ENCODE measurements at places on chromosomes 11 and 22.

- no peaks in the 10 kb centered on the region for H3K36me3 ChIP-seq
- H3K4me1 ChIP-seq: no peaks in the 10 kb centered on the region
- peak overlapping the region; percentile 92 for H3K4me3 ChIP-seq
- peak overlapping the region; percentile 81 for H3K27ac ChIP-seq
- DNase-seq: no peak
These were observed 8.2 kb downstream of the CBX7 start for GRCh38 chr22:39144101-39144767.

GRCh38 chr11:93736129-93736528 is 5.2 kb downstream of the TAF1D start:
- DNase-seq: no peak
- H3K4me1 ChIP-seq: peaks cover 10% of the 10 kb centered on the region
- H3K4me3 ChIP-seq: no peak overlapping the region
- H3K27ac ChIP-seq: no peak overlapping the region
- H3K36me3 ChIP-seq: peaks cover 31% of the 10 kb centered on the region

- H3K27ac ChIP-seq: no peak overlapping the region
- no peak overlapping the region for H3K4me3 ChIP-seq
- H3K36me3 ChIP-seq: no peaks in the 10 kb centered on the region
- H3K27me3 ChIP-seq: no peaks in the 10 kb centered on the region
- H3K4me1 ChIP-seq: no peaks in the 10 kb centered on the region
These were observed 74.2 kb downstream of the FBLN1 start for GRCh38 chr22:45576730-45577464.

DNA sequence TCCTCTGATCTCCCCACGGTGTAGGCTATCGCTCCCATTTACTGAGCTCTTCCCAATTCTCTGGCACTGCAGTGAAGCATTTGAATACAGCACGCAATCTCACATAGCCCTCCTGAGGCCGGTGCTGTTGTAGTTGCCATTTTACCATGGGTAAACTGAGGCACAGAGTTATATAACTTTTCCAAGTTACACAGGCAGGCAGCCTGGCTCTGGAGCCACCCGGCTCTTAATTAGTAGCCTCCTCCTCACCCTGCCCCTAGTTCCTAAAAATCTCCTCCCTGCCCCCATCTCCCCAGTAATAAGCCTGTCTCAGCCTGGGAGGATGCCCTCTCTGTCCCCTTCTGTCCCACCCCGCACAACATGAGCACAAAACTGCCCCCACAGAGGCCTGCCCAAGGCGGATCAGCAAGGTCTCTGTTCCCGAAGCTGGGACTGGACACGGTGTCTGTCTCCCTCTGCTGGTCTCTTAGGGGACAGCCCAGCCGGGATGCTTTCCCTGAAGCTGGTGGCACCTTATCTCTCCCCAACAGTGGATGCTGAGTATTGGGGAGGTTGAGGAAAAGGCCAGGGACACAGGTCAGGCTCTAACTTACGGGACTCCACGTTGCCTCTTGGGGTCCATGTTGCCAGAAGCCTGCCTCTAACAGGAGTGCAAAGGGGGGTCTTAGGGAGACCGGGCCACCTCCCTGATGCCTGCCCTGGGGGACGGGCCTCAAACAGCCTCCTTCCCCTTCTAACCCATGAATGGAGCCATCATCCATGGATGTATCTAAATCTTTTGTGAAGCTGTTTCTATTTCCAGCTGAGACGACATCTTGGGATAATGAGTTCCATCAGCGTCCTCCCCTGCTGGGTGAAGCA is 9.1 kb upstream of the CLCF1 start:
- DNase-seq: peak; percentile 76
- H3K36me3 ChIP-seq: no peaks in the 10 kb centered on the region
- H3K4me1 ChIP-seq: no peaks in the 10 kb centered on the region
- H3K27me3 ChIP-seq: no peaks in the 10 kb centered on the region
- no peak overlapping the region for H3K4me3 ChIP-seq
- H3K27ac ChIP-seq: no peak overlapping the region

- H3K27me3 ChIP-seq: no peaks in the 10 kb centered on the region
- no peak for DNase-seq
- H3K4me3 ChIP-seq: no peak overlapping the region
- no peak overlapping the region for H3K27ac ChIP-seq
These were observed 168.8 kb upstream of the CADM1 start for GRCh38 chr11:115672999-115673411.

DNA sequence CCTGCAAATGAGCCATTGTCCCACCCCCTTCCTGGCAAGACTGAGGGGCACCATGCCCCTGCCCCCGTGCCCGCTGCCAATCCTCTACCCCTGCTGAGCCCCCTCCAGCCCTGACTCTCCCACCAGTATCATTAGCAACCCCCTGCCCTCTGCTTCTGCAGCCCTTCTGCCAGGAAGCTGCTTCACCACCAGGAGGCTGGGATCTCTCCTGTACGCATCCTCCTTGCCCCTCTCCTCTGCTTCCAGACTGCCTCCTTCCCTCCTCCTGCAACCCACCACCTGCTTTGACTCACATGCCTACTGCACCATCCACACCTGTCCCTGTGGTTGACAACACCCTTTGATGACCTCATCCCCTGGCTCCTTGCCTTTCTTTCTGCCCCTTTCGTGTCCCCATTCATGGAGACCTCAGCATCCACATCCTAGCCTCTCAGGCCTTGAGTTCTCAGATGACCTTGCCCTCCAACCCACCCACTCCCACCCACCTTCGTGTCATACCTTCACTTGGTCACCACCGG is 13.4 kb upstream of the PNPLA3 start:
- H3K27ac ChIP-seq: no peak overlapping the region
- no peaks in the 10 kb centered on the region for H3K36me3 ChIP-seq
- no peak overlapping the region for H3K4me3 ChIP-seq
- H3K27me3 ChIP-seq: no peaks in the 10 kb centered on the region
- DNase-seq: no peak

GRCh38 chr11:114063829-114064201 is 4.3 kb downstream of the ZBTB16 start:
- no peak for DNase-seq
- H3K4me3 ChIP-seq: peak overlapping the region; percentile 32
- H3K27ac ChIP-seq: peak overlapping the region; percentile 93
- peaks cover 45% of the 10 kb centered on the region for H3K4me1 ChIP-seq

DNA sequence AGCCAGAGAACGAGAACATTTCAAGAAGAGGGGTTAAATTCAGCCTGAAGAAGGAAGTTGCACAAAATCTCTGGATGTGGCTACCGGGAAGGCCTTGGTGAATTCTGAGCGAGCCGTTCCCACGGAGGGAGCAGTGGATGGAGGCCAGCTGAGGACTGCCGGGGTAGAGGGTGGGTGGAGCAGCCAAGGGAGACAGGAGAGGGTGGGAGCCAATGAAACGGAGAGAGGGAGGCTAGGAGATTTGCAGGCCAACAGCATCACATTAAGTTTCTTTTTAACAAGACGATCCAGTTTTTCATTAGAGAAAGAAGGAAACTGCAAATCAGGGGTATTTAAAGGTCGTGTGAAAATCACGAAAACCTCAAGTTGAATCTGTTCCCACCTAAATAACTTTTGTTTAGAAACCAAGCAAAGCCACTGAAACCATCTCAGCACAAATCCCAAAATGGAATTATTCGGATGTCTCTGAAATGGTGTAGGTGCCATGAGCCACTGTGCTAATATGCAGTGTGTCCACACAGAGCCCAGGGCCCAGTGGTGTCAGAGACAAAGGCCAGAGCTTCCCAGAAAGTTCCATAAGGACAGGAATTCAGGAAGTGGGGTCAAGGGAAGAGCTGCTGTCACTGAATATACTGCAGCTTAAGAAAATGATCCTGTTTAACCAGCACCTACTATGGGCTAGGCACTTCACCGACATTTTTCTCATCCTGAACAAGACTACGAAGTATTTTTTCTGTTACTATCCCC is 59.7 kb upstream of the SLC35C1 start:
- no peaks in the 10 kb centered on the region for H3K36me3 ChIP-seq
- H3K27ac ChIP-seq: no peak overlapping the region
- H3K4me3 ChIP-seq: no peak overlapping the region
- no peak for DNase-seq
- no peaks in the 10 kb centered on the region for H3K4me1 ChIP-seq

GRCh38 chr11:41334007-41334933 is 125.2 kb downstream of the LRRC4C start:
- no peaks in the 10 kb centered on the region for H3K27me3 ChIP-seq
- H3K27ac ChIP-seq: peak overlapping the region; percentile 57
- DNase-seq: no peak
- no peaks in the 10 kb centered on the region for H3K36me3 ChIP-seq

All from right lobe of liver (tissue), 6 donors.